EH (cell line): ENCODE measurements at places on chromosomes 13 and 19.
A peak's percentile ranks its signal among the peaks of the same experiment; 100 is the strongest.

- DNase-seq, result no peak
These were observed 188.6 kb downstream of the TEX29 start for GRCh38 chr13:111508902-111509509.

GRCh38 chr13:90689111-90689510 lies 658.4 kb upstream of the MIR17HG start:
- no peak for DNase-seq

- DNase-seq, result no peak
These were observed 2.4 kb upstream of the SIGLEC9 start for GRCh38 chr19:51122112-51122981.

DNA sequence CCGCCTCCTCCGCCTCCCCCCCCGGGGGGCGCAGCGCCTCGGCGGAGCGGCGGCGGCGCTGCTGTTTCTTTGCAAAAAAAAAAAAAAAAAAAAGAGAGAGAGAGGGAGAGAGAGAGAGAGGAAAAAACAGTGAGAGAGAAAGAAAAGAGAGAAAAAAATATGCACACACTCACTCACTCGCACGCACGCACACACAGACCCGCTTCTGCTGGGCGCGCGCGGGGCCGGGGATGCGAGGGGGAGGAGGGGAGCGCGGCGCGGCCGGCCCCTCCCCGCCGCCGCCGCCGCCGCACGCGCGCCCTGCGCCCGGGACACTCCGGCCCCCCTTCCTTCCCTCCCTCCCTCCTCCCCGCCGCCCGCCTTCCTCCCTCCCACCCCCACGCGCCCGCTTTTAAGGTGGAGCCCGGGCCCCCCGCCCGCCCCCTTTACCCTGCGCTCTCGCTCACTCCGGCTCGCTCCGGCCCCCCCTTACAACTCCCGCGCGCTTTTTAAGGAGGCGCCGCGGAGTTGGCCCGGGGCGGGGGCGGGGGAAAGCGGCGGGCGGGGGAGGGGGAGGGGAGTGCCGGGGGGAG lies at the start of gene SAMD1:
TSS of gene SAMD1 (minus strand) at position 243 of the 572 bp plus-strand sequence.
- peak; percentile 87 for DNase-seq

GRCh38 chr19:6674868-6675305 lies 4.9 kb upstream of the TNFSF14 start:
- peak; percentile 51 for DNase-seq

- no peak for DNase-seq
These were observed 724.5 kb downstream of the SLITRK6 start for GRCh38 chr13:85074543-85075313.

DNA sequence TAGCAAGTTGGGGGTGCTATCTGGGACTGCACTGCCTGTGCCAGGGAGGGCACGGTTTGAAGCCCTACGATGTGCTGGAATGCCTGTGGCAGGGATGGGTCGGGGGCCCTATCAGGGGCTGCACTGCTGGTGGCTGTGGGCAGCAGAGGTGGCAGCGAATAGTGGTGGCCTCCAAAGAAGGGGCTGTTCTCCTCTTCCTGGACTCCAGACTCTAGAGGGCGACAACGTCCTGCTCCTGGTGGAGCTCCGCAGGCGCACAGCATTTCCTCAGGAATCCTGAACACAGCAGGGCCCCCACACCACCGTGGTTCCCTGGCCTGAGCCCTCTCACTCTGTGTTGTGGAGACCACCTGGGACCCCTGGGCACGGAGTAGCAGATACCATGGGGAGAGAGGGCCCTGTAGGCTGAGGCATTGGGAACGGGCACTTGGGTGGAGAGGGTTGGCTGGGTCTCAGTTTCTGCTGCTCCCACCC lies 145.6 kb downstream of the TNFRSF19 start:
- peak; percentile 31 for DNase-seq

DNA sequence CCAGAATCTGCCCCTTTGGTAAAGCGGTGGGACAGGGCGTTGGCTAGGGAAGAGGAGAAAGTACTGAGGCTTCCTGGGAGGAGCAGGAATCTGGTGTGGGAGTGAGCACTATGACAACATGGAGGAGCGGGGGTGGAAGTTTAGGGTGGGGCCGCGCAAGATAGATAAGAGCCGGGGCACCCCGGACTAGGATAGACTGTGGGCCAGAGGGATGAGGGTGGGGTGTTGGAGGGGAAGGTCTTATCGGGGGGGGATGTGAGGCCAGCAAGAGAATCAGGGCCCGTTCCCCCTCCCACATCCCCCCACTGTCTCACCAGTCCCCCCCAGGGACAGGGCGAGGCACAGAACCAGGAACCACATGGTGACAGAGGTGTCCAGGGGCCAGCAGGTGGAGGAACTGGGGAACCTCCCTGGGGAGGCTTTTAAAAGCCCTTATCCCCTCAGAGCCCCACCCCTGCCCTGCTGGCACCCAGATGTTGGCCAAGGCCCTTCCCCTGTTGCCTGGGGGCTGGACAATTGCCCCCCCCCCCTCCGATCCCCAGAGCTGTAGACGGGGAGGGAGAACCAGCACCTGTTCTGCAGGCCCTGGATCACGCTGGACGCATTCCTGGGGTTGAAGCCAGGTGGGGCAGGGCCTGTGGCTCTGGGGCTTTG lies at the start of gene KLK1:
TSS of gene KLK1 (minus strand) at position 399 of the 654 bp plus-strand sequence. CDS start at position 360, 39 bp downstream.
- DNase-seq, result no peak

- DNase-seq, result no peak
These were observed 174.7 kb downstream of the DLEU7 start for GRCh38 chr13:50668691-50669271.

DNA sequence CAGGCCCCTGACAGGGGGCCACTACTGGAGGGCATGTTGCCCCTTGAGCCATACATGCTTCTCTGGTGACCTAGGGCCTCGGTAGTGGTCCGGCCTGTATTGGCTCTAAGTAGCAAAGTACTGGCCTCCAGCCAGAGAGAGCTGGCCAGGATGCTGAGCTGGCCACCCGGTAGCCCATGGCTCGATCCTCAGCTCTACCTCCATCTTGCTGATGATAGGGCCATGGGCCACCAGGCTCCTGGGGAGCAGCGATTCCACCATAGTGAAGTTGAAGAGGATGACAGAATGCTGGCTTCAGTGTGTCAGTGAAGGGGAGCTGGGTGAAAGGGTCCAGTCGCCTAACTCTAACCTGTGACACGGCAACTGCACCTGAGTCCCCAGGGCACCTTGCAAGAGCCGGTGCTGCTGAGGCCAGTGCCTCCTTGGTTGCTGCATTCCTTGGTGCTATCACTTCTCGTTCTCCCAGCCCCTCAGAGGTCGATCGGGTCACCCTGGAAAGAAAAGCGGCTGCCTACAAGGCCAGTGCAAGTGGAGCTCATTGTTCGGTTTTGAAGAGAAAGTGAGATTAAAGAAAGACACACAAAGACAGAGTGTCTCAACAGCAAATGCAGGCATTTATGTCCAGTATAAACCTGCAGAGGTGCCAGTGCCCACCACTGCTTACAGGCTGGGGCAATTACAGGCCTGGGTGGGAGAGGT lies 5.0 kb downstream of the FPR3 start:
- DNase-seq, result no peak

DNA sequence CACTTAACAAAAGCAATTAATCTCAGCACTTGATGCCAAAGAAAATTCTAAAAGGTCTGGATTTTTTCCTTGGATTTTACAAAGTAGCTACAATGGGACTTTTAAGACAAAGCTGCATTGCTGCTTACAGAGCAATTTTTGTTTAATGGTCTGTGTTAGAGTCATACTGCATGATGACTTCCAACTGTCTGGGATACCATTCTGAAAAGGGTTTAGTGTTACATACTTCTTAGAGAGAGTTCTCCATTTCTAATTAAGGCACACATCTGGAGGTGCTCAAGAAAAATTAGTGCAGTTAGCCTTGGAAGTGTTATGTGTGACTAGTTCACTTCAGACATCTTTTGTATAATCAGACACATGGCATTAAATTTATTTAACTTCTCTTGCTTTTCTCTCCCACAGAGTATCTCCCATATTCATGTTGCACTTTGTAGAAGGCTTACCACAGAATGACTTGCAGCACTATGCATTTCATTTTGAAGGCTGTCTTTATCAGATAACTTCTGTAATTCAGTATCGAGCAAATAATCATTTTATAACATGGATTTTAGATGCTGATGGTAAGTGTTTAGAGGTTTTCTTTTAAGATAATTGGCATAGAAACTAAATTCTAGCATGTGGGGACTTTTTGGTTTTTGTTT lies 35.1 kb downstream of the USPL1 start:
- DNase-seq, result no peak

DNA sequence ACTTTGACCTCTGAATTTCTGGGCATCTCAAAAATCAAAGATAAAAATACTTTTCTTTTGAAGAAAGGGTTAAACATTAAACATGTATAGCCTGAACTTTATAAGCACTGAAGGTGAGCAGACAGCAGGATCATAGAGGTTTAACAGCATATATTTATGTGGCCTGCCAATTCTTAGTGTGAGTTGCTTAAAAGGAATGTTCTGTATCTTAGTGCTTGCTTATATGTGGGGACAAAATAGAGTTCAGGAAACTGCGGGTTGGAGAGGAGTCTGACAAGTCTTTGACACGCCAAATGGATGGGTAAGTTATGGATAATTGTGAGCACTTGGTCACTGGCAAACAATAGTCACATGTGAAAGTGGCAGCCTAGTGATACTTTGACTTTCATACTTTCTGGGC lies 1419.4 kb upstream of the SPRY2 start:
- DNase-seq, result no peak

- DNase-seq, result peak; percentile 57
These were observed 18.1 kb upstream of the LRP3 start for GRCh38 chr19:33175886-33176669.

GRCh38 chr19:5880604-5881078 lies 10.3 kb upstream of the FUT5 start:
- DNase-seq, result peak; percentile 94
